ENCODE measurements at places on chromosomes 1 and 21.

DNA sequence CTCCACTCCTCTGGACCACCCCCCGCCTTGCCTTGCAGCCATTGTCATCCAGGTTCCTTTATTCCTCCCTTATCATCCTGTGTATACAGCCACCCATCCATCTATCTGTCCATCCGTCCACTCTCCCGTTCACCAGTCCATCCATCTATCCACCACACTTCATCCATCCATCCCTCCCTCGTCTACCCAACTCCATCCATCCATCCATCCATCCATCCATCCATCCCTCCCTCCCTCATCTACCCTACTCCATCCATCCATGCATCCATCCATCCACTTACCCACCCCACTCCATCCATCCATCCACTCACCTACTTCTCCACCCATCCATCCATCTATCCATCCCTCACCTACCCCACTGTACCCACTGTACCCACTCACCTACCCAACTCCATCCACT is 35.4 kb downstream of the DHRS3 start:
- DNase-seq, result no peak

DNA sequence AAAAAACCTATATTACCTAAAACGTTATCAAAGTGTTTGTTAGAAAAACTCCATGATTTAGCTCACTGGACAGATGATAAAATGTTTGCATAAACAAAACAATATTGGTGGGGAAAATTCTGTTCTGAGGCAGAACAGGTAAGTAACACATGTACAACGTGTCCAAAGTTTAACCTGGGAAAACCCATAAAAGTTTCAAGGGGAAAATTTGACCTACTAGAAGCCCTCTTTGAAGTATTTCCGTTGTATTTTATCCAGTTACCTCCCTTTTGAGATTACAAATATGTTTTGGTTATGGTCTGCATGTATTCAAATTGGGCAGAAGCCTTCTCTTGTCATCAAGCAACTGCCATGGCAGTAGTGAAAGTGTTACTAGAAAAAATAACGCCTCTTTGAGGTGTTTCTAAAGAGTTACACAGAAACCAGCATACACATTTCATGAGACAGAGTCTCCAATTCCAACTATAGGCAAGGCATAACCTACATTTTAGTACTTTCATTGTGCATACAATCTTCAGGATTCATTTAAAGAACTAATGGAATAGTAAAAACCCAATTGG is 58.0 kb upstream of the PDC start:
- DNase-seq, result no peak

DNA sequence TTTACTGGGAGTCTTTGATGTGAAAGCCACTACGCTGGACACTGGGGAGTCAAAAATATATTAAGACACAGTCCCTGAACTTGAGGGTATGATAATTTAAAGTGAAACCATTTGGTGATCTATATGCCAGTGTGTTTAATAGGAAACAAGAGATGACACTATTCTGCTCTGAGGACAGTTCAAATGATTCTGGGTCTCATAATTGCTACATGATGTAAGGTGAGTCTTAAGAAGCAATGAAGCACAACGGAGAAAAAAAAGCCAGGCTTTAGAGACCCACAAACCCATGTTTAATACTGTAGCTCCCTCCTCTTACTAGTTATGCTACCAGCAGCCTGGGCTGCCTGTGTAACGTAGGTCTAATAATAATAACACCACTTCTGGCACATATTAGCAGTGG is 14.2 kb upstream of the LRRC8D start:
- no peak for DNase-seq

DNA sequence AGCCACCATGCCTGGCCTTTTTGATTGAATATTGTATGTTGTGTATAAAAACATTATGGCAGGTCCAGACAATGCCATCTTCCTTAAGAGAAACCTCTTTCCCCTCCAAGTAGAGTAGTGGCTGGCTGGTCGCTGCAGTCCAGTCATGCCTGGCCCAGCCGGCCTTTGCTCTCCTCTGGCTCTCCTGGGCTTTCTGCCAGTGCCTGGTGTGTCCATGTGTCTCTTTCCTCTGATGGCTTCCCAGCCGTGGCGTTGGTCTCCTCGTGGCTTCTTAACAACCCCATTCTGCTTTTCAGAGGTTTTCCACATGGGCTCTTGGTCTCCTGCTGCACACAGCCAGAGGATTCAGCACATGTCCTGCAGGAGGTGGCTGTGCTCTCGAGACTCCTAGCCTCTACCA is 58.7 kb downstream of the DIP2A start:
- no peak for DNase-seq

DNA sequence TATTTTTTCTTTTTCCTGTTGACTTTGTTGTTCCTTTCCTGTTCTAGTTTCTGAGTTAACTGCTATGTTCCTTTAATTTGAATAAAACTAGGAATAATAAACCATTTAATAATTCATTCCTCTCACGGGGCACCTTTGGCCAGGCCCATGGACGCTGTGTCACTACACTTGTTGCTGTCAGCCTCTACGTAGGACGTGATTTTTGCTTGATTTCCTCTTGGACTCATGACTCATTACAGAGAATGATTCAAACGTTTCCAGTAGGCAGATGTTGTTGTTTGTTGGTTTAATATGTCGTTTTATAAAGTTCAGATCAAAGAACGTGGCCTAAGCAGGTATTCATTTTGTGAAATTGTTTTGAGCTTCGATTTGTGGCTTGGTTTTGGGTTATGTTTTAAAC is 9.1 kb upstream of the SLC19A1 start:
- no peak for DNase-seq

- no peak for DNase-seq
Observed at GRCh38 chr21:45030682-45031570, 43.5 kb upstream of the ADARB1 start.

GRCh38 chr1:10734962-10735544 is 61.4 kb downstream of the CASZ1 start:
- DNase-seq, result no peak

- no peak for DNase-seq
Observed at GRCh38 chr1:165218731-165219130, 137.8 kb downstream of the LMX1A start.

DNA sequence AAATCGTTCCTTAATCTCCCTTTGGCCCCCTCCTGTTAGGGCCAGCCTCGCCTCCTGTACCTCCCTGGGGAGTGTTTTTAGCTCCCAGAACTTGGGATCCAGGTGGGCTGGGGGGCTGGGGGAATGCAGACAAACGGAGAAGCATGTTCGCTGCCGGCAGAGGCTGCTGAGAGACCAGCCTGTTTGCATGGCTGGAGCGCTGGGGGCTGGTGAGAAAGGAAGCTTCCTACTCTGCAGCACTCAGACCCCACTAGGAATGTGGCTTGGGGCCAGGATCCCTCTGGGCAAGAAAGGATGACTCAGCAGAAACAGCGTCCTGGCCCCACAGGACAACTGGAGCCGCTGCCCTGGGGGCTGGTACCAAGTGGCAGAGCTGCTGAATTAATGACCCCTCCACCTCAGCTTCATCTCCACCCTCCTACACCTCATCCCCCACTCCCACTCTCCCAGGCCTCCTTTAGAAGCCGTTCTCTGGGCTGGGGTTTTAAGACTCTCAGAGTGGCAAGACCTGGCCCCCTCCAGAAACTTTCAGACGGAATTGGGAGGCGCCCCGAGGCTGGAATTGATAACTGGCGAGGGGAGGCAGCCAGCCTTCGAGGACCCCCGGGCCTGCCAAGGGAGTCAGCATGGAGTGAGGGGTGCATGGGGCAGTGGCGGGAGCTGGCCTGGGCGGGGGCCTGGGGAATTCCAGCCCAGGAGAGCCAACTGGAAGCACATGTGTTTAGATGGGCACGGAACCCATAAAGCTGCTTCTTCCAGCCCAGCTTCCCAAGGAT is 28.5 kb upstream of the EPS8L3 start:
- DNase-seq, result no peak

DNA sequence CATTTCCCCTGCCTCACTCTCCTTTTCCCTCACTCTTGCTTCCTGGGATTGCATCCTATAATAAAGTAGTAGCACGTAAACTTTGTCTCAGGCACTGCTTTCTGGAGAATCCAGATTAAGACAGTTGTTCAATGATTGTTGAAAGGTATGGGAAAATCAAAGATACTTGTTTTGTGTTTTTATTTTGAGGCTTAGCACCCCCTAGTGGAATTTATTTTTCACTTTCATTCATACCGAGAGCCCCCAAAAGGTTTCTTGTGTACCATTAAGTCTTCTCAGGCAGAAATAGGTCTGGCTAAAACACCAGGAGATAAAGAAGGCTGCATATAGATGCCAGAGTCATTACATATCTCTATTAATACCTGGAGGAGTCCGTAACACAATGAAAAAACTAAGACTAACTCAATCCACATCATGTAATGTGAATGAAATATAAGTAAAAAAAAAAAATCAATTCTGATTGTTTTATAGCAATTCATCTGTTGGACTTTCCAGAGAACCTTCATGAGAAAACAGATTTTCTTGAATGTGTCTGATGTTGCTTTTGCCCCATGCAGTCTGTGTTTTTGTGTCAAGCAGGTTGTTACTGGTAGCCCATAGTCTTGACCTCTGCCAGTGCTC is 103.5 kb downstream of the RPE65 start:
- no peak for DNase-seq

- DNase-seq, result no peak
Observed at GRCh38 chr1:7006996-7007871, 222.0 kb downstream of the CAMTA1 start.

DNA sequence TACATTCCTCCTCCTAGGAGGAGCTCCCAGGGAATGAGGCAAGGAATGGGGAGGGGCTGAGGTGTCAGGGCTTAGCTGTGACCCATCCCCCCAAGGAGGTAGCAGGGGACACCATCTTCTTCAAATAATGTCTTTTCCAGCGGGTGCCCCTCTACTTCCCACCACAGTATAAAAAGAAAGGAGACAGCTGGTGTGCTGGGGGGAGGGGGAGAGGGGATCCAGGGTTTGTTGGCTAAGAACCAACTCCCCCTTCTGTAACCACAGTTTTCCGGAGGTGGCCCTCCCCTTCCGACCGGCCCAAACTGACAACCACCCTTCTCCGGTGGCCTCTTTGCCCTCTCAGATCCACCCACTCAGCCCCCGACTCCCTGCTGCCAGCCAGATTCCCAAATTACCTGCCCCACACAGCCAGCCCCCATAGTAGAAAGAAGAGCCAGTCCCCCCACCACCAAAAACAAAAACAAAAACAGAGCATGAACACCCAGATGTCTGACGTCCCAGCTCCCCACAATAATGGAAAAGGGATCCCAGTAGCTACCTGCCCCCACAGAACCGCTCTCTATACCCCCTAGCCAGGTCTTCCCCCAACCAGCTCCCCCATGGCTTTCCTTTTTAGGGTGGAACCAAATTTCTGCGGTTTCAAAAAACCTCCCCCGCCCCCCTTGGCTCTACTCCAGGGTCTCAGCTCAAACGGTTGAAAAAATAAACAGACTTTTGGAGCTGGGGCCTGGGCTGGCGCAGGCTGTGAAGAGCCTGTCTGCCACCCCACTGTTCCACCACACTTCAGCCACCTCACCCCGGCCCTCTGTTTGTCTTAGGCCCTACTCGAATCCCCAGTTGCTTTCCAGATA is 2.1 kb downstream of the ARHGEF2 start:
- peak; percentile 58 for DNase-seq

- no peak for DNase-seq
Observed at GRCh38 chr1:2968471-2968881, 52.8 kb upstream of the ACTRT2 start.

GRCh38 chr1:157312082-157312812 is 174.1 kb upstream of the ETV3 start:
- no peak for DNase-seq

- no peak for DNase-seq
Observed at GRCh38 chr1:105872817-105873216, 1183.7 kb upstream of the PRMT6 start.

DNA sequence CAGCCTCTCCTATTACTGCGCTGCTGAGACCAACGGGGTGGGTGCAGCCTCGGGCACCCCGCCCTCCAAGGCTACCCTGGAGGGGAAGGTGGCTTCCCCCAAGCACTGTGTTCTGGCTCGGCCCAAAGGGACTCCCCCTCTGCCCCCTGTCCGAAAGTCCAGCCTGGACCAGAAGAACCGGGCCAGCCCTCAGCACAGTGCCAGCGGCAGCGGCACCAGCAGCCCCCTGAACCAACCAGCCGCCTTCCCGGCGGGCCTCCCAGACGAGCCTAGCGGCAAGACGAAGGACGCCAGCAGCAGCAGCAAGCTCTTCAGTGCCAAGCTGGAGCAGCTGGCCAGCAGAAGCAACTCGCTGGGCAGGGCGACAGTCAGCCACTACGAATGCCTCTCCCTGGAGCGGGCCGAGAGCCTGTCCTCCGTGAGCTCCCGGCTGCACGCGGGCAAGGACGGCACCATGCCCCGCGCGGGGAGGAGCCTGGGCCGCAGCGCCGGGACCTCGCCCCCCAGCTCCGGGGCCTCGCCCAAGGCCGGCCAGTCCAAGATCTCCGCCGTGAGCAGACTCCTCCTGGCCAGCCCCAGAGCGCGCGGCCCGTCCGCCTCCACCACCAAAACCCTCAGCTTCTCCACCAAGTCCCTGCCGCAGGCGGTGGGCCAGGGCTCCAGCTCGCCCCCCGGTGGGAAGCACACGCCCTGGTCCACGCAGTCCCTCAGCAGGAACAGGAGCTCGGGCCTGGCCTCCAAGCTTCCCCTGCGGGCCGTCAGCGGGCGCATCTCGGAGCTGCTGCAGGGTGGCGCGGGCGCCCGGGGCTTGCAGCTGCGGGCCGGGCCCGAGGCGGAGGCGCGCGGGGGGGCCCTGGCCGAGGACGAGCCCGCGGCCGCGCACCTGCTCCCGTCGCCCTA is 533.1 kb downstream of the KIF26B start:
- no peak for DNase-seq

- no peak for DNase-seq
Observed at GRCh38 chr1:81617308-81617967, 183.3 kb upstream of the ADGRL2 start.

- no peak for DNase-seq
Observed at GRCh38 chr1:64223329-64224151, 20.1 kb downstream of the UBE2U start.

GRCh38 chr1:8055973-8056372 is 29.9 kb upstream of the ERRFI1 start:
- no peak for DNase-seq

DNA sequence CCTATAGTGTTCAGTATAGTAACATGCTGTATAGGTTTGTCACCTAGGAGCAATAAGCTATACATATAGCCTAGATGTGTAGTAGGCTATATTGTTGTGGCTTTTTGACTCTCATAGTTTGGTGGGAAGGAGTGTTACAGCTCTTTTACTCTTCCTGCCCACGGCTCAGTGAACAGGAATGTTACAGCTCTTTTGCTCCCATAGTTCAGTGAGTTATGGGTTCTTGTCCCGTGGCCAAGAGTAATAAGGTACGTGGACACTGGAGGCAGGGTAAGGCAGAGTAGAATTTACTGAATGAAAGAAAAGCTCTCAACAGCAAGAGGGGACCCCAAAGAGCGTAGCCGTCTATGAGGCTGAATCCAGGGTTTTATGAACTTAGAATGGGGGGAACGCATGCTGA is 734.3 kb downstream of the ADGRL2 start:
- no peak for DNase-seq

DNA sequence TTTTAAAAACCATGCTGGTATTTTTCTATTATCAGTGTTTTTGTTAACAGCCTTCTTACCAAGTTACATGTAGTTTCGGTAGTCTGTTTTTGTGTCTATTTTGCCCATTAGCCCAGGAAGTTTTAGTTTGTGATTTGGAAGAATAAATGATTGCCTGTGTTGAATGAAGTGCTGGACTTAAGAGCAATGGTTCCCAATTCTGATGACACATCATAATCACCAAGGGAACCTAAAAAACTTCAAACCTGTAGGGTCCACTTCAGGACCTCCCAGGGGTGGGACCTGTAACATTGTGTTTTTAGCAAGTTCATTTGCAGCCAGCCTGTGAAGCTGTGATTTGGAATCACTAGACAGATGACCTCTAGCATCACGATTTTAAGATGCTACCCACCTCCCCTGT is 43.0 kb upstream of the ST6GALNAC3 start:
- DNase-seq, result no peak

All from activated CD8-positive, alpha-beta memory T cell treated with anti-CD3 and anti-CD28 coated beads for 4 hours (primary cell).